Ammon's horn (tissue), 1 donor: ENCODE measurements at places on chromosomes 3 and 15.

- DNase-seq, result no peak
These were observed 30.2 kb upstream of the ATOSA start for GRCh38 chr15:52709187-52709981.

DNA sequence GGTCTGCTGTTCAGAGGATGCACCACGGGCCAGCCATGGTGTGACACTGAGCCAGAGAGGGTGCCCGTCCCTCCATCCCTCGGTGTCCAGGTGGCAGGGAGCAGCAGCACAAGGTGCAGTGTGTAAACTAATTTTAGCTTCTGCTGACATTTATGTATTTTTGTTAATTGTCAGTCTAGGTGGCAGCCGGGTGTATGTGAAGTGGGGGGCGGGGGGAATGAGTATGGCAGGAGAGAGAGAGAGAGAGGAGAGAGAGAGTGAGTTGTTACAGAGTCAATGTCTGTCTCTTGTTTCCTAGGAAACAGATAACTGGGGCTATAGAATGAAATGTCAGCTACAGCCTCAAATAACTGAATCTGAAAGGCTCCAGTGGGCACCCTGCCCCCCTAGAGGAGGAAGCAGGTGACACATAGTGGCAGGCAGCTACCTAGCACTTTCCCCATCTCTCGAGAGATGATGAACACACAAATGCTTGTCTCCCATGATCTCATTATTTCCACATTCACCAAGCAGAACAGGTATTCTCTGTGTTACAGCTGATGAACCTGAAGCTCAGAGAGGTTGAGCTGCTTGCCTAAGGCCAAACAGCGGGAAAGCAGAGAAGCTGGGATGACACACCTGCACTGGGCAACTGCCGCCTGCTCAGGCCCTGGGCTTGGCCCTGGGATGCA is 24.7 kb downstream of the RASGRF1 start:
- DNase-seq, result no peak

DNA sequence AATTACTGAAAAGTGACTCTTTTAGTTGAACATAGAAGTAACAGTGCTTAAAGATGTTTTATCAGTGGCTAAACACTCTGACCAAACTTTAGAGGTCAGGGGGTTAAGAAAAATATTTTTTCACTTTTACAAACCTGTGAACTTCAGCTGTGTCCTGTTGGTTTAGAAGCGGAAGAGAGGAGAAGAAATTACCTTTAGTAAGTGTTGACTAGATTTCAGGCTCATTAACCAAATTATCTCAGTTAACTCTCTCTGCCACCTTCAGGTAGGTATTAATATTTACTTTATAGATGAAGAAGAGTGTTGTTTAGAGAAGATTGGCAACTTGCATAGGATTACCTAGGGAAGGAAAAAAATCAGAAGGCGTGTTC is 151.9 kb upstream of the CMC1 start:
- no peak for DNase-seq

- DNase-seq, result no peak
These were observed 3.7 kb upstream of the MAN2C1 start for GRCh38 chr15:75371901-75372688.

- DNase-seq, result no peak
These were observed 145.0 kb downstream of the CMSS1 start for GRCh38 chr3:99962703-99963102.

DNA sequence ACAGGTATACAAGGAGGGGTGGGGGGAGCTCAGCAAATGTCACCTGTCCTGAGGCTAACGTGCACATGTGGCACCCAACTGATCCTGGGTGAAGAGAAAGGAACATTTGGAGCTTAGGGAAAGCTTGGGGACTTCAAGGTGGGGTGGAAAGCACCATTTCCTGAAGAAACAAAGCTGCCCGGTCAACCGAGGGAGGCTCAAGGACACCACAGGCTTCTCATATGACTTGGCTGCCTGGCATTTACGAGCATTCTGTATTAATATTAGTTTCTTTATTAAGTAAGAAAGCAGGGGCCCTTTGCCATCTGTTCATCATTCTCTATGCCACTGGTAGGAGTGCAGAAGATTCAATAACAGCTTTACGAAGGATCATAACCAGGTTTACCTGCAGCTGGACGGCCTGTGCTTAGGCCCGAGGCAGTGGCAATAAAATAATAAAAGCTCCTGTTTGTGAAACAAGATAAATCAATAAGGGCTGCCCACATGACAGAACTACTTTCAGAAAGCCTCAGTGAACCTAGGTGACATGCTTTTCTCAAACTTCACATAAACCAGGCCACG is 54.0 kb downstream of the ETV5 start:
- no peak for DNase-seq

DNA sequence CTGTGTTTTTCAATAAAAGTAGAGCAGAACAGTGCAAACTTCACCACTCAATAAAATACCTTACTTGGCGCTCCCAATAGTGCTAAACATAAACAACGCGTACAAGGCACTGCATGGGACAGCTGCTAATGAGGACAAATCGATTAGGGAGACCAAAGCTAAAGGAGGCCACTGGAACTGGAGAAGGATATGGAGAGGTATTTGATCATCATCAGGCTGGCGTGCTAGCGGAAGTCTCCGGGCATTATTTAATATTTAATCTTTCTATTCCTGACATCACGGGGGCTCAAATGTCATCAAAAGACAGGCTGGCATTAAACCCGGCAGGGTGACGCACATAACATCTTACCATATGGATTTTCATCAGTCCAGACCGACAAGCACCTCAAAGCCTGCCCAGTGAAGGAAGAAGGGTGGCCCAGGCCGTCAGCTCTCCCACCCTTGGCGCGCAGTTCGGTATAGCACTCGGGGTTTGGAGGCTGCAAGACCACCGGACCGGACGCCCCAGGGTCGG is 604 bp downstream of the CCPG1 start:
- no peak for DNase-seq

DNA sequence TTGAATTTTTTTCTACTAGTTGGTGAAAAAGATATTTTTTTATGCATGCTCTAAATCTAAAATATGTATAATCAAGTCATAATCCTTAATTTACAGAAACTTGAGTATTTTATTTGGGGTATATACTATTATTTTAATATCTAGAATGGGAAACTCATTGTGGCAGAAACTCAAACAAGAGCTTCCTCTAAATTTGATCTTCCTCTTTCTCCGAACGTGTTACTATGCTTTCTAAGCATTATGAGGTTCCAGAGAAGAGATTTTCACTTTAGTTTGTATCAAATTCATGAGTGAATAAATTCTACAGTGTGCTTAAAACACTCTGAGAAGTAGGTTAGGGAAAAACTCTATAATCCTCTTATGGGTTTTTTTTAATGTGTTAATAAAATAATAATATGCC is 173.1 kb downstream of the POTEB3 start:
- no peak for DNase-seq

DNA sequence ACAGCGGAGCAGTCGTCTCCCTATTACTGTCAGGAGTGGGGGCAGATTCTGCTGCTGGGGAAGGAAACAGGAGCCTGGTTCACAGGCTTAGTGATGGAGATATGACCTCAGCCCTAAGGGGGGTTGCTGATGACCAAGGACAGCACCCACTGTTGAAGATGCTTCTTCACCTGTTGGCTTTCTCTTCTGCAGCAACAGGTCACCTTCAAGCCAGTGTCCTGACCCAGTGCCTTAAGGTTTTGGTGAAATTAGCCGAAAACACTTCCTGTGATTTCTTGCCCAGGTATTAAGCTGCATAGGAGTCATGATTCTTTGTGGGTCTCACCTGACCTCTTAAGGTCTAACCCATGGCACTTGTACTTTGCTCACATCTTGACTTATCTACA is 14.0 kb downstream of the ATRIP start:
- no peak for DNase-seq

GRCh38 chr15:77557564-77557963 is 75.1 kb downstream of the LINGO1 start:
- no peak for DNase-seq

DNA sequence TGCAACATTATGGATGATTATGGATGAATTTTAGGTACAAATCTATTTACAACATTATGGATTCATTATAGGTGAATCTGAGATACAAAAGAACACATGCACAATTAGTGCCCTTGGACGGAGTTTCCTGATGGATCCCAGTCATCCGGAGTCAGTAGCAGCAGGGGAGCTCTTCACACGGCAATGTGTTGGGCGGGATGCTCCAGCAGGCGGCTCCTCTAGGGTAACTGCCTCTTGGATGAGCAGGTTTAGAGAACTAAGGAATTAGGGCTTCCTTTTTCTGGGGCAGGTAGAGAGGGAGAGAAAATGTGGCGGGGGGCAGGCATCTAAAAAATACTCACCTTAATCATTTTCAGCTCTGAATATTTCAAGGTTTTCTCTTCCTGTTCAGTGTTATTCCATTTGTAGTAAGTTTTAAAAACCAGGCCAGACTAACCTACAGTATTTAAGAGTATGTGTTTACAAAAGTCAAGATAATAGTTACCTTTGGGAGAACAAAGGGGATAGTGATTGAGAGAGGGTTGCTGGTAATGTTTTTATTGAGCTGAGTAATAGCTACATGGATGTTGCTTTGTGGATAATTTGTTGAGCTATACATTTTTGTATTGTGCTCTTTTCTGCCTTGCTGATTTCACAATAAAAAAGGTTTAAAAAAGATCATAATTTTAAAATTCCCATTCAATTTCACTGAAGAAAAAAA is 27.4 kb upstream of the GOLM2 start:
- DNase-seq, result no peak

GRCh38 chr15:60563539-60564404 is 84.8 kb upstream of the ICE2 start:
- DNase-seq, result no peak

DNA sequence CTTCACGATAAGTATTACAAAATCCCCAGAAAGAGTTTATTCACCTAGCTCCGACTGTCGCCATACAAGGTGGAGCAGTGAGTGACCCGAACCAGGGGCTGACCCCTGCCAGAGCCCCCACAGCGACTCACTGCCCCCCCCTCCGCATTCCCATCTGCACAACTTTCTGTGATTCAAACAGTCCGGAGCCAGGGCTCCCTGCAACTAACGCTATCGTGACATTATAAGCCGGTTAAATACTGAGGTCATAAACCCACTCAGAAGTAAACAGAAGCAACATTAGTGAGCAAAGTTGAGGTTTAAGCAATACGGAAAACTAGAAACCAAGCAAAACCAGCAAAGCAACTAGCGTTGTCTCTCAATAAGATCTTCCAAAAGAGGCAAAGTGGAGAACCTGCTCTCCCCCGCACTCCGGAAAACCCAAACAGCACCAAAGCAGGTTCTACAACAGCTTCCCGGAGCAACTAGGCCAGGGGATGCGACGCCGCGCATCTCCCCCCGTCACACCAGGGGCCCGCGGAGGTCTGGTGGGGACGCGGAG is 642 bp downstream of the SCAP start:
- no peak for DNase-seq

DNA sequence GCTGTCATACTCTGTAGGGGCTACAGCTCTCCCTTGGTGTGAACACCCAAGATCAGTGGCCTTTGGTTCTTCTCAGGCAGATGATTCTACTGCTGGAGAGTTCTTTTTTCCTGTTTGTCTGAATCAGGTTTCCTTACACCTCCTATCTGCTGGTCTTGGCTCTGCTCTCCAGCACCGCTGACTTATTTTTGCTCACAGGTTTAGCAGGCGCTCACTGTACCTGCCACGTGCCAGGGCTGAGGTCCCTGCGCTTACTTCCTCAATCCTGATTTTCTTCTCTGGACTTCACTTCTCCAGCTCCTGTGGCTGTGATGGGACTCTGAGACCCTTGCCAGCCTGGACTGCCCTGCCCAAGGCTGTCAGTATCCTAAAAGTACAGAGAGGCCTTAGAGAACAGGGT is 9.5 kb downstream of the BSN start:
- DNase-seq, result no peak

GRCh38 chr15:85980946-85981345 is 98.7 kb upstream of the AGBL1 start:
- no peak for DNase-seq
